ENCODE measurements at places on chromosomes 7 and 10.
A peak's percentile ranks its signal among the peaks of the same experiment; 100 is the strongest.

DNA sequence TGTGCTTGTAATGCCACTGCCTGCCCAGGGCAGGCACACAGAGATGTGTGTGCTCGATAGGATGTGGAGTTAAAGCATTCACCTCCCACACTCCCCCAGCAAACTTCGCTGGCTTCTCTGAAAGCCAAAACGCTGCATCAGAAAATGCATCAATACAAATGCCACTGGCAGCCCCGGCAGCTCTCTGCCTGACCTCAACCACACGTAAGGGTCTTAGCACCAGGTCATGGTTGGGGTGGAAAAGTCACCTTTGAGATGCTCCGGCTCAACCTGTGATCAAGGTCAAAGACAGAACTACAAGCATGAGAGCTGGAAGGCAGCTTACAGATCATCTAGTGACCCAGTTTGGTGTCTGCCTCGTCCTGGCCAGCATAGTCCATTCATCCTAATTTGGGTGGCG is 114.4 kb upstream of the NANOS1 start:
- no peak for DNase-seq

DNA sequence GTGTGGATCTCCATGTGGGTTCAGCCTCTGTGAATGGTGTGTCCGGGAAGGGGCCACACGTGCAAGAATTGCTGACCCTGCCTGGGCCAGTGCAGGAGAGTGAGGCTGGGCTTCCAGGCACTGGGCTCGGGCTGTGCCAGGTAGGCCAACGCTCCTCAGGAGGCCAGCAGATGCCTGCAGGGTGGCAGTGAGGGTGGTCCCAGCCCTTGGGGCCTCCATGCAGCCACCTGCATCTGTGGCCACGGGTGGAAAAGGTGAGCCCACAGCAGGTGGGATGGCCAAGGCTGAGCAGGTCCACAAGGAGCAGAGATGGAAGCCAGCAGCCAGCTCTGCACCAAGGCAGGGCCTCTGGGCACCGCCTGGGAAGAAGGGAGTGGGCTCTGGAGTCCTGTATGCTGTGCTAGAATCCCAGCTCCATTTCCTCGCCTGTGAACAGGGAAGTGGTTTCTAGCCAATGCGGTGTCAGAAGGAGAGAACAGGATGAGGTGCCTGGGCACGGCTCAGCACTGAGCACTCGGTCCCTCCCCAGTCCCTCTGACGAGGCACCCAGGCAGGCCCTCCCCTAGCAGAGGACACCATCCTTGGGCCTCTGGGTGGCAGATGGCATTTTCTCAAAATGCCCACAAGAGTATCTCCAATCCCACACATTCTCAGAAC is 31.1 kb upstream of the RET start:
- no peak for DNase-seq

- no peak for DNase-seq
These were observed 78.0 kb downstream of the FAM13C start for GRCh38 chr10:59284118-59284975.

- no peak for DNase-seq
These were observed 298.3 kb downstream of the ARL4A start for GRCh38 chr7:12985752-12986151.

DNA sequence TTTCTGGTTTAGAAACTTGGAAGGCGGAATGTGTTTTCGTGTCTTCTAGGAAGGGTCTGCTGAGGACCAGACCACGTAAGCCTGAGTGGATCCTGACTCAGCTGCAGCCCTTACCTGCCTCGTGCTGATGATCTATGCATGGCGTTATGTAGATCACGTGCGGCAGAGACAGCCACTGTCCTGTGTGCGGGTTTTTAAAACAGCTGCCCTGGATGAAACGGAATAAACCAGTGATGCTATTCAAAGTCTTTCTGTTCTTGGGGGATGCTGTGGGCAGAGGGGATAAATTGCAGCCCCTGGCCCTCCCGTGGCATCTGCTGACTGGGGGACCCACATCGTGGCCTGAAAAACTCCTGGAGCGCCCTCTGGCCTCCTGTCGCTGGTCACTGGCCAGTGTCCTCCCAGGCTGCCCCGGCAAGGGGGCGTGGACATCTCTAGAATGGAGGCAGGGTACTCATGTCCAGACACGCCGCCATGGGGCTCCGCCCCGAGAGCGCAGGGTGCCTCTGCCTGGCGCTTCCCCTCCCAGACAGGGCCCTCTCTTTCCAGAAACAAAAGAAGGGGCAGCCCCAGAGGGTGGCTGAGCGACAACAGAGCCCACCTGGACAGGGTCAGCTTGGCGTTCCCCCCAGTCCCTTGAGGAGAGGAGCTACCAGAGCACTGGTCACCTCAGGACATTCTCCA is 13.2 kb downstream of the ALKBH4 start:
- no peak for DNase-seq

DNA sequence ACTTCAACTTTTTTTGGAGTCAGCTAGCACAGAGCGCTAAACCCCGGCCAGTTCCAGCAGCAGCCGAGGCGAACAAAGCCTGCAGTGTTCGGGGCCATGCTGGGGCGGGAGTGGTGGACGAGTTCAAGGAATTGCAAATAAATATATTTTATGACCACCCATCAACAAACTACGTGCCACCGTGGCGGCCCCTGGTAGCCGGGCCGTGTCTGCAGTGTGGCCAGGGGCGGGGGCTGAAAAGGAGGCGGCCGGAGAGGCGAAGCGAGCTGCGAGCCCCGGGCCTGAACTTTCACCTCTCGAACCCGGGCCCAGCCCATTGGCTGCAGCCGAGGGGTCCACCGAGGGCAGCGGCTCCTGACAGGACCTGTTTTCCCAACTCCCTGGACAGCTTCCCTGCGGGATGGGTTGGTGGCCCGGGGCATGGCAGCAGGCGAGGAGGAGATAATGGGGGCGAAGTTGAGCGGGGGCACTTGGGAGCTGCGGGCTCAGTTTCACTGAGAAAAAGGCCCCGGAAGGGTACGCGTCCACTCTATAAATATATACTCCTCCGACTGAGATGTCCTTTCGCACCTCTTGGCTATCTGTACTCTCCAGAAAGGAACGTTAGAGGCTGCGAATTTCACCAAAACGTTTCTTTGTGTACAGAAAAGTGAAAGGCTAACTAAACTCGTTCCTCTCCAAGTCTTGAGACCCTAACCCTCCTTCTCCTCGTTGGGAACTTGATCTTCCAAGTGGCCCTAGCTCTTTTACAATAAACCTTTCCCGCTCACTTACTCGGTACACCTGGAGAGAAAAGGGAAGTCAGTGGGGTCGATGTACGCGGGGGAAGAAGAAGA is 164.6 kb upstream of the PPP1R3A start:
- no peak for DNase-seq

GRCh38 chr7:27520815-27521790 is 141.6 kb downstream of the HIBADH start:
- DNase-seq: no peak

GRCh38 chr10:35470925-35471315 is 134.2 kb upstream of the GJD4 start:
- DNase-seq: no peak

- no peak for DNase-seq
These were observed 210.3 kb downstream of the CAMK1D start for GRCh38 chr10:12559578-12560178.

GRCh38 chr10:30671026-30671616 is 41.6 kb upstream of the LYZL2 start:
- peak; percentile 4 for DNase-seq

DNA sequence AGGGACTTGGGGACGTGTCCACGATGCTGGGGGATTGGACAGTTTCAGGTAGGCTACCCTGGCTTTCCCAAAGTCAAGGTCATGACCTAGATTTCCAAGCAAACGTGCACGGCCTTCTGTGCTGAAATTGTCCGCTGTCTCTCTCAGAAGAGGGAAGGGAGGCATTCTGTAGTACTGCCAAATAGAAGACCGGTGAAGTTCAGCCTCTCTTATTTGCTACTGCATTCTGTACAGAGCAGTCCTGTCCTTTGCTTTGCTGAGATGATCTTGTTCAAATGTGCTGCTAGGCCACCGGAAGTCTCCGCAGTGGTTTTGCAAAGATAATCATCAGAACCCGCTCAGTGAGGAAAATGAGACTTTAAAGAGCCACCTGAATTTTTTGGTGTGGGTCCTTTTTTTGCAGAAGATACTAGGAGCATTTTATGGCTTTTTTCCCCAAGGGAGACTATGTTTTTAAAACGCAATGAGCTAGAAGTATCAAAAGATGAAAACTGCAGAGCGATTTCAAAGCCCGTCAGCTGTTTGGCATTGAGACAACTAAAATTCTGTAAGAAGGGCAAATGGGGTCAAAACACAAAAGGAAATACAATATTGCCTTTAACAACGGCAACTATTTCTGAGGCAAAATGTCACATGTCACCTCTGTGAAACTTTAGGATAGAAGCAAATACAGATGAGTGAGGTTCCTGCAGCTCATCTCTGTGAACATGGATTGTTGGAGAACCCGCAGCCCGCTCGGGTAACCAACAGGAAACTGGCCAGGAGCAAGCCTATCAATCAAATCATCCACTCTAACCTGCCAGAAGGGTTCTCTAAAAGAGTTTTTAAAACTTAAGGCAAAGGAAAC is 1.3 kb upstream of the NMT2 start:
- peak; percentile 45 for DNase-seq

- DNase-seq: no peak
These were observed 47.4 kb downstream of the VPS50 start for GRCh38 chr7:93279541-93279940.

GRCh38 chr10:59336632-59337031 is 25.7 kb downstream of the FAM13C start:
- DNase-seq: no peak

Measured in T-helper 9 cell (primary cell).